EL (cell line): ENCODE measurements at places on chromosomes 7 and 10.

- DNase-seq, result no peak
Measured at GRCh38 chr7:121957626-121958025, 84.7 kb downstream of the PTPRZ1 start.

DNA sequence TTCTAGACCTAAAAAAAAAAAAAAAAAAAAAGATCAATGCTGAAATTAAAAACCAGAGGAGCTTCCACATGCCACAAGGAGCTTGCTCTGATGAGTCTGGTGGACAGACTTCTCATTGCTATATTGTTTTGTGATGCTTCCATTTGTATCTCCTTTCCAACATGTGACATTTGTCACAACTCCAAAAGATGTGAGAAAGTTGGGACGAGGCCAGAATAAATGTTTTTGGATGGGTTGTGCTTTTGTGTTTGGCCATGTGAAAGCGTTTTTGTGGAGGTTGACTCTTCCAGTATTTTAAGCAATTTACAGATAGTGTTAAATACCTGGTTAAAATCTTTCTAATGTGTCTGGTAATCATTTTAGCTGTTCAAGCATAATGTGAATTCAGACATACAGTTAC is 280.1 kb downstream of the SKAP2 start:
- no peak for DNase-seq

- DNase-seq, result peak; percentile 67
Measured at GRCh38 chr10:111261081-111261615, 184.3 kb downstream of the ADRA2A start.

- DNase-seq, result no peak
Measured at GRCh38 chr7:66575398-66575797, 53.3 kb upstream of the KCTD7 start.

DNA sequence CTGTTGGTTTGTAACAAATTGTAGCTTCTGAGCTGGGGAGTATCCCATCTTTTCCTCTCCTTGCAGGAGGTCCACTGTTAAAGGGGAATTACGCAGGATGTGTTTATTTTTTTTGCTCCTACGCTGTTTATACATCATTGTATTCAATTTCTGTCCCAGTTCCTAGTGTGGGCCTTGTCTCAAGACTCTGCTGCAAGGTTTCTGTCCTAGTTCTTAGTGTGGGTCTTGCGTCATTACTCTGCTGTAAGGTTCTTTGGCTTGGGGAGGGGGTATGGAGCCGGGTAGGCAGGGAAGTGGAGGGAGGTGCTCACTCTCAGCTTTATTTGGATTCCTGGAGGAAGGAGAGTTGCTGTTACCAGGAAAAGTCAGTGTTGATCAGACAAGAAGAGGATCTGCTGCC is 64.0 kb upstream of the TRIM8 start:
- peak; percentile 12 for DNase-seq

DNA sequence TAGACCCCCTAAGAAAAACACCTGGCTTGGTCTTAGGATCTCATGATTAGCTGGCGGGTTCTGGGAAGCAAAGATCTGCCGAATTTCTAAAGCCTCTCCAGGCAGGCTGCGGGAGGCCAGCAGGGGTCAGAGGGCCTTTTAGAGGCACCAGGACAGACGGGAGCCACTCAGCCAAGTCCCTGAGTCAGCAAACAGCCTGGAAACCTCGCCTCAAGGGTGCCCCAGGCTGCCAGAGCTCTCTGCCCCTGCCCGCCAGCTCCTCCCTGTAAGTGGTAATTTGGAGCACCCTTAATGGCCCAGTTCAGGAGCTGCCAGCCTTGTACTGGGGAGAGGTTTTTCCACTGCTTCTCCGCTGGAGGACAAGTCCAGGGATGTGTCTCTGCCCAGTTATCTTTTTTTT is 88.7 kb downstream of the HIP1 start:
- no peak for DNase-seq

- no peak for DNase-seq
Measured at GRCh38 chr10:43943119-43943817, 294.6 kb upstream of the ZNF32 start.

GRCh38 chr10:118531105-118531852 is 64.2 kb downstream of the PRLHR start:
- peak; percentile 44 for DNase-seq

- DNase-seq, result peak; percentile 53
Measured at GRCh38 chr10:24503461-24504320, 220.0 kb downstream of the ARHGAP21 start.

DNA sequence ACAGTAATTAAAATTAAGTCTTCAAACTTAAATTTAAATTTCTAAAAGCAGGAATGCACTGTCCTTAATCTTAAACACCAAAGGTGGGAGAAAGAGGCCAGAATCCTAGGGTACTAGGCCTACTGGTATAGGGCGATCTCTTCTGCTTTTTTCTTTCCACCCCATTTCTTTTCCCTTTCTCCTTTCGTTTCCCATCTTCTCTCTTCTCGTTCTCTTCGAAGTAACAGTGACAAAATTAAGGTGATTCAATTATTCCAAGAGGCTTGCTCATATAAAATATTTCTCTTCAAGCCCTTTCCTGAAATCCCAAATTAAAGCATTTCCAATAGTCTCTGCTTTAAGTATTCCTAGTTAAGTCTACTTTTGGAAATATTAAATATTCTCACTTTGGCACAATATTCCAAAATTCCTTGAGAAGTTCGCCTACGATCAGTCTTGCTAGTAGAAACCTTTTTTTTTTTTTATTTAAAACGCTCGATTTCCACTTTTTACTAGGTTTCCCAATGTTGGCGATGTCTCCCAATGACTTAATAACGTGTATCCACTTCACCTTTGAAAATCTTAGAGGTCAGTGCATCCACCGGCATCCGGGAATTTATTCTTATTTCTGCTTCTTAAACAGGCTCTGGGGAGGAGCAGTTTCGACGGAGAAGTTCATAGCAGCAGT is 765 bp upstream of the LCOR start:
- no peak for DNase-seq
